Left ventricle myocardium superior (tissue), 1 donor: ENCODE measurements at places on chromosomes 6 and 20. TPM values are rescaled to one million over a fixed set of nuclear protein-coding genes. Genes with fewer than 3 reads are reported as not detected.

DNA sequence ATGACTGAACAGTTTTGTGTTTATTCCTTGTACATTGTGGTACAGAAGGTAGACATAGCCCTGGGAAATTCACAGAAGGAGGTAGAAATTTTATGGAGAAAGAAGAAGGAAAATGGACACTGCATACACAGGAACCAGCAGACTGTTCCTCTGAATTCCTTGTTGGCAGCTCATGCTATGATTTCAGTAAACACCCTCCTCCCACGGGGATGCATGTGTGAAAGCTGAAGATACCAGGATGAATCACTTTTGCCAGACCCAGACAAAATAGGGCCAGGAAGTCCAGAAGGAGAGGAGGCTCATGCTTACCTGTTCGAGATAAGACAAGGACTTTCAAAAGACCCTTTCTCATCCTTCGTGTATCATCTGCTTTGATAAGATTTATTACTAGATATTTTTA, 110.3 kb upstream of the GGTLC1 start:
- no peak for DNase-seq

DNA sequence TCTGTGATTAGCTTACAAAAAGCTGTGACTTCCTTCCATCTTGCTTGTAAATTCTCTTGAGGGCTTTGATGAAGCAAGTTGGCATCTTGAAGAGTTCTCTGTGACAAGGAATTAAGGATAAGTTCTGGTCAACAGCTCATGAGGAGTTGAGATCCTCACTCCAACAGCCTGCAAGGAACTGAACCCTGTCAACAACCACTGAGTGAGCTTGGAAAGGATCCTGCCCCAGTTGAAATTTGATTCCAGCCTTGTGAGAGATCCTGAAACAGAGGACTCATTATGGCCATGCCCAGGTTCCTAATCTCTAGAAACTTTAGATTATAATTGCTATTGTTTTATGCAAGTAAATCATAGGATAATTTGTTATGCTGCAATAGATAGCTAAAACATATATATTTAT, 133.7 kb downstream of the PTCHD4 start:
- no peak for DNase-seq

DNA sequence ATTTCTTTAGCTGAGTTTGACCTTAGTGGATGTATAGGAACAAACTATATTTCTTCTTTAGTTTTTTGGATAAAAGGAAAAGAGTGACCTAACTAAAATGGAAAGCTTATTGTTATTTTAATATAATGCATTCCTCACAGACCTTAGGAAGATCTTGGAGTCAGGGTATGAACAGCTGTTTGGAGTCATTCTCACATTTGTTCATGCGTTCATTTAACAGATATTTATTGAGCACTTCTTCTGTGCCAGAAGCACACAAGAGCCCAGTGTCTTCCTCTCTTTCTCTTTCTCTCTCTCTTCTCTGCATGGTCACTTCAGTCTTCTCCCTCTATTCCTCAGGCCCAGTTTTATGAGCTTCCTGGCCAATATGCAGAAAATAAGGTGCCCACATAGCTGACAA, 744.0 kb upstream of the MAP3K7 start:
- no peak for DNase-seq

DNA sequence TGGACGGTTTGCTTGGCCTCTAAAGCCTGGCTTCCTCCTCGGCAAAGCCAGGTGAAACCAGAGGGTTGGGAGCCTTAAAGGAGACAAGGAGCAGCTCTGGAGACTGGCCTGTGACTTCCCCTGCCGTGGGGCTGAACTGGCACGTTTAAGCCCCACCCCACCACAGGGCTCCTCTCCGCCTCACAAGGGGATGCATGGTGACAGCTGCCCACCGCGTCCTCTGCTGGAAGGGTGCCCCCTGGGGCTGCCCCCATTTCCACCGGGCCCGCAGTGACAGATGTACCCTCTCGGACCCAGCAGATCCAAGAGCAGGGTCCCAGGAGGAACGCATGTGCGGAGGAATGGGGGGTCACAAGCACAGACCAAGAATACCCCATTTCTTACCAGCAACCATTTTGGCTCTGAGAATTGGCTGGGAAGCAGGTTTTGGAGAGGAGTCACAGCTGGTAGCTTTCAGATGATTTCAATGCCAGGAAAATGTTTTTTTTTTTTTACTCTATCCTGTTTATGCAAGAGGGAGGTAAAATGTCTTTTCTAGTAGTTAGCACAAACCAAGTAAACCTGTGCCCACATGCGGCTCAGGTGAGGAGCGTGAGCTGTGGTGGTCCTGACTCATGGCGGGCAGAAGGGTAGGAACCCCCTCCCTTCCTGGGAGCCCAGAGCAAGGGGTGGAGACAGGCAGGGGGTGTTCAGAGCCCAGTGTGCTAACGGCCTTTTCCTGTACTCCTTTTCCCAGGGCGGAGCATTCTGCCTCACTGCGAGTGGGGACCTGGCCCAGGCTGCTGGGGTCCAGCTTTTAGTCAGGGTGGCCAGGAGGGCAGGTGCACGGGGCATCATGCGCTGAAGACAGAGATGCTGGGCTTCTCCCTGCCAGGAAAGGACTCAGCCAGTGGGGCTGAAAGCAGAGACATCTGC, 33.0 kb downstream of the FRMD1 start:
- no peak for DNase-seq

- DNase-seq = peak; percentile 38
Observed at GRCh38 chr6:156657296-156657695, 119.9 kb upstream of the ARID1B start.

- DNase-seq = no peak
Observed at GRCh38 chr6:133743621-133744020, 145.3 kb upstream of the TCF21 start.

DNA sequence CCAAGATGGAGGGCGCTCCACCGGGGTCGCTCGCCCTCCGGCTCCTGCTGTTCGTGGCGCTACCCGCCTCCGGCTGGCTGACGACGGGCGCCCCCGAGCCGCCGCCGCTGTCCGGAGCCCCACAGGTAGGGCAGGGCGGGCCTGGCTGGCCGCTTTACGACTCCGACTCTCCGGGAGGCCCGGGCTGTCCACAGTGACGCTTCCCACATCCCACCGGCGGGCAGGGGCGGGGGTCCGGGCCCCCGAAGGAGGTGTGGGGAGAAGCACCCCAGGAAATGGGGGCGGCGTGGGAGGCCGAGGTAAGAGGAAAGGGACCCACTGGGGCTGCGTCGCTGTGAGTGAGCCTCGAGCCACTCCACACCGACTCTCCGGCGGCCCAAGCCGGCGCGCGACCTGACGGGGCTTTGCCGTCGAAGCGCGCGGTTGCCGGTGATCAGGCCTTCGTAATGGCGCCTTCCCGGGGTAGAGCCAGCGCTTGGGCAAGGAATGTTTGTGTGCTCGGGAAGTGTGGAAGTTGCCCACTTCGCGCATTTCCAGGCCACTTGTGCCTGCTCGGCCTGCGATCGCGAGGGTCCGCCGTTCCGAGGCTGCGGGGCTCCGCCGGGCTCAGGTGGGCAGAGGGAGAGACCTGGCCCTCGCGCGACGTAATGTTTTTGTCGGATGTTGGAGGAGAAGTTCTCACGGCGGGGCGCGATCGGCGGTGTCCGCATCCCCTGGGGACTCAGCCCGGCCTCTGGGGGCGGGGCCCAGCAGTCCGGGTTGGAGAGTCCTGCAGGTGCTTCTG, 427 bp downstream of the GINM1 start:
- DNase-seq = peak; percentile 68

DNA sequence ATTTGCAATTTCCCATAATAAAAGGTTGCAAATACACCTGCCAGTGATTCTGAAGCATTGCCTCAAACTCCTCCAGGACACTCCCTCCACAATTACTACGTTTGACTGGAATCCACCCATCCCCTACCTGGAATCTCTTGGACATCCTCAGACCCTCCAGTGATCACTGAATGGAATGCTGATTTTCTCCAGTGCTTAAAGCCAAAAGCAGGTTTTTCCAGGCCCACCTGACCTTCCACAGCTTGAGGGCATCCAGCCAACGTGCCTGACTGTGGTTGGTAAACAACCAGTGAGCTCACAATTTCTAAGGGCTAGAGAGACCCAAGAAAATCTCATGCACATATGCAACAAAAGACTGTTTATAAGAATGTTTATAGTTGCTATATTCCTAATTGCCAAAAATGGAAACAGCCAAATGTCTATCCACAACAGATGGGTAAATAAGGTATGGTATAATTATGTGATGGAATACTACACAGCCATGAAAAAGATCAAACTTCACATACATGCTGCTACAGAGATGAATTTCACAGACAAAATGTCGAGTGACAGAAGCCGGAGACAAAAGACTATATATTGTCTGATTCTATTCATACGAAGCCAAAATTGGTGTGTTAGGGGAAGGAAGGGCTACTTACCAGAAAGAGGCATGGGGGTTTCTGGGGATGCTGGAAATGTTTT, 147.1 kb upstream of the RREB1 start:
- no peak for DNase-seq

- no peak for DNase-seq
Observed at GRCh38 chr20:47293631-47294030, 62.9 kb downstream of the ZMYND8 start.

GRCh38 chr20:57964011-57964862, 254.4 kb upstream of the PMEPA1 start:
- DNase-seq = peak; percentile 52

- DNase-seq = no peak
Observed at GRCh38 chr6:57116776-57117175, 26.8 kb downstream of the ZNF451 start.

DNA sequence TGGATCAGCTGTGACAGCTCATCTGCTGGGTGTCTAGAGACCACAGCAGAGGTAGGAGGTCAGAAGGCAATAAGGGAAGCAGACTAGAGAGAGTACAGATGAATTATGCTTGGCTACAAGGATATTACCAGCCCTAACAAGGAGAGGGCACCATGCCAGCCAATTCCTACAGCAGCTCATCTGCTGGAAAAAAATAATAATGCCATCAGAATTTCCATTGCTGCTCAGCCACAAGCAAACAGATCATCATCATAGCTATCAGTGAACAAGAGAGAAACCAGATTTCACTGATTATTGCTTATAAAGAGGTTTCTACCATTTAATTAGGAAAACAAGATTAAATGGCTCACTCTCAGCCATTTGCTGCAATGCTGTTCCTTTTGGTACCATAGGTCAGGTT, 66.5 kb downstream of the PSMG4 start:
- DNase-seq = no peak

- DNase-seq = no peak
Observed at GRCh38 chr20:50546729-50547314, 36.6 kb downstream of the PTPN1 start.

GRCh38 chr6:99424022-99424421, 1.1 kb downstream of the PNISR start:
- no peak for DNase-seq

DNA sequence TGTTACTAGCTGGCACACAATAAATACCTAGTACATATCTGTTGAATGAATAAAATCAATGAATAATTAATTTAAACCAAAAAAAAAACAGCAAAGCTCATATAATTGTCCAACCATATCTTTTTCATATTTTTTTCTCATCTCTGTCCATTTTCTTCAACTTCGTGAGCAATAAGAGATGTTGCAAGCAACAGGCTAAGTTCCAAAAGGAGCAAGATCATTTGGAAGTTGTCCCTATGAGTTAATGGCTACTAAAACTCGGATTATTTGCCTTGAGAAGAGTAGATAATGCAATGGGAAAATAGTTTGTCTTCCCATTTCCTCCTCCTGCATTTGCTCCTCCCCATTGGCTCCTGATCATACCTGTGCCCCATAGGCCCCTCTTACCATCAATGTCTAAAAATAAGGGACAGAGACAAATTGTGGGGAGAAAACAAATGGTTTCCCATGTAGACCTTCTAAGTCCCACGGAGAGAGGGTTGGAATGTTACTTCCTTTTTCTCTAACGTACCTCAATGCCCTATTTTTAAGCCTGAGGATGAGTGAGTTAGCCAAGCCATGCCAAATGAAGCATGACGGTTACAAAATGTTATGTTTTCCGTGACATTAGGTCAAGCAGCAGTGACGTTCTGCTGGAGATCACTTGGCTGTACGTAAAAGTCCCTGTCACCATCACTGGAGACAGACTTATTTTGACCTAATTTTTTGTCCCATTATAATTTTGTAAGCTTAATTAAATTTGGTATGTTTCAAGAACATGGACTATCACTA, 217.3 kb upstream of the PREP start:
- DNase-seq = no peak

DNA sequence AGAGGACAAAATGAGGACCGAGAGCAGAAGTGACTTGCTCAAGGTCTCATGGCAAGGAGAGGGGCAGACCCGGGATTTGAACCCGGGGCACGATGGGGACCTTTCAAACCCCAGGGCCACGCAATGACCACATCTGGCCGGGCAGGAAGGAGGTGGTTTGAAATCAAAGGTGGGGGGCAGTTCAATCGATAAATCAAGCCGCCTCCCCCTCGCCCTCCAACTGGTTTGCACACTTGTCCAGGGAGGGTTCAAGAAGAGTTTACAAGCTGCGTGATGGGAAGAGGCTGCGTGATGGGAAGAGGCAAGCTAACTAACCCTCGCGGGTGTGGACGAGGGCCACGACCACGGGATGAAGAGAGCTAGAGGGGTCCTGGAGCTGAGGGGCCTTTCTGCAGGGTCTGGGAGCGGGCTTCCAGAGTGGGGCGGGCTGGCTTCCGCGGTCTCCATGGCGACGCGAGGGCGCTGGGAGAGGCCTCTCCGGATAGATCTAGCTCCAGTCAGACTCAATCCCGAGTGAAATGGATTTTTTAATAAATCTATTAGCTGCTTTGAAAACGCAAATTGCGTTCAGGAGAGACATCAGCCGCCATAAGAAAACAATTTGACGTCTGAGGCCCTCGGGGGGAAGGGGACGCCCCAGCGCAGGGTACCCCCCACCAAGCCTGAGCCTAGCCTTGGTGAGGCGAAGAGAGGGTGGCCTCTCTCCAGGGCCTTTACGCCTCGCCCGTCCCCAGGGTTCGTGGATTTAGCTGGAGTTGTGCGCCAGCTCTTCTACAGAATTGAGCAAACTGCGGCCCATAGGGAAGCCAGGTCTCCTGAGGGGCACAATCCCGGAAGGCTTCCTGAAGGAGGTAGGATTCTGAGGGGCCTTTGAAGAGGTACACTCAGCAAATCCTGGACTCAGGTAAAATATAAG, 143.9 kb downstream of the GRM4 start:
- DNase-seq = no peak

DNA sequence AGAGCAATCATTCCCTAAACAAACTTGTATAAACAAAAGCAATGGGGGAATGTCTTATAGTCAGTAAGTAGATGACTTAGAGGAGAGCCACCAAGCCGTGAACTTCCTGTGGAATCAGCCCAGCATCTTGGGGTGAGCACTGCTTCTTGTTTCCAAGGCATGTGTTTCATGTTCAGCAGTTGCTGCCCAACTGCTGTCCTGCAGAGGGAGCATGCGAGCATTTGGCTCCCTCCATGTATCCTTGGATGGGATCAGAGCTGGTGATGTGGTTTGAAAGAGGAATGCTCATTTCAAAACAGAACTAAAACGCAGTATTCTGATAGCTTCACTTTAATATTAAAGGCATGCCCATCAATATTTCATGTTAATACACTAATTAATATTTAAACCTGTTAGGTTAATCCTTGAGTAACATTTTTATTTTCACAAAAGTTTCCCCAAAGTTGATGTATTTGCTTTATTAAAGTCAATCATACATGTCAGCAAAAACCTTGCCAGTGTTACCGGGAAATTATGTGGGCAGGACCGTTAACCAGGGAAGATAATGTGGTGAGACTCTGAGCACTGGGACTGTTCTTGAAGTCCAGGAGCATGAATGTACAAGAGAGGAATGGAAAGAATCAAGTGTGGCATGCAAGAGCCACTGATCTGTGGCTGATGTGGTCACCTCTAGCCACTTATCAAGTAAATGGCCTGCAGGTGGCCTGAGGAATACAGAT, 172.1 kb upstream of the GGTLC1 start:
- peak; percentile 62 for DNase-seq

GRCh38 chr6:129671442-129672340, 38.3 kb downstream of the ARHGAP18 start:
- no peak for DNase-seq

The NHLRC1 gene
- 1.3 TPM for total RNA-seq

The HMGCLL1 gene
- total RNA-seq = 1.3 TPM

The FAM217A gene
- total RNA-seq = not detected

The RWDD1 gene
- total RNA-seq = 72.4 TPM
